ENCODE measurements at places on chromosomes 5 and 9. TPM values are rescaled to one million over a fixed set of nuclear protein-coding genes. Genes with fewer than 3 reads are reported as not detected.

RACK1 gene
- 2,805 TPM for total RNA-seq

UBE2B gene
- total RNA-seq, result 7.2 TPM

PCDHAC1 gene
- not detected for total RNA-seq

AK3 gene
- total RNA-seq, result 85.5 TPM

JAK2 gene
- 9.6 TPM for total RNA-seq

DNA sequence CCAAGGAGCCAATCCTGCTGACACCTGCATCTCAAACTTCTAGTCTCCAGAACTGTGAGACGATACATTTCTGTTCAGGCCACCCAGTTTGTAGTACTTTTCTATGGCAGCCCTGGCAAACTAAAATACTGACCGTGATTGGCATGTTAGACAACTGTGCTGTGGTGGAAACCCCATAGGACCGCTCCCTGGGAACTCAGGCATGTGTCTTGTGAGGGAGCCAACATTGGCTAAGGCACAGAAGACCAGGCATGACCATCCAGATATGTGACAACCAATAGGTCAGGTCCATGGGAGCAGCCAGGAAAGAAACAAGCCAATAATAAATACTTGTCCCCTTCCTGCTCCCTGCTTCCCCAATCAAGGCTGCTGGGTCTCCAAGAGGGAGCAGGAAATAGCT, 101.4 kb upstream of the MPDZ start:
- DNase-seq, result no peak

DNA sequence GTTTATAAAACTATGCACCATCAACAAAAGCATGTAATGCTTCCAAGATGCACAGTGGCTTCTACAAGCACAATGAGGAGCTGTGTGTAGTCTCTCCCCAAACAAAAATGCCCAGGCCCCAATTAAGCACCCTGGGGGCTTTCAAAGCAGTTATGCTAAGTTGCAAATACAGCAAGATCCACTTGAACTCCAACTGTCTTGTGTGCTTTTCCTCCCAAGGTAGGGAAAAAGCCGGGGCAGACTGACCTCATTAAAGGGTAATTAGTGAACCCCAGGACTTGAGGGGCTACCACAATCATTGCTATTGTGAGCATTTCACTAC, 13.1 kb downstream of the ZNF608 start:
- DNase-seq, result no peak

- no peak for DNase-seq
These were observed 277.3 kb downstream of the GLIS3 start for GRCh38 chr9:4022435-4023067.

DNA sequence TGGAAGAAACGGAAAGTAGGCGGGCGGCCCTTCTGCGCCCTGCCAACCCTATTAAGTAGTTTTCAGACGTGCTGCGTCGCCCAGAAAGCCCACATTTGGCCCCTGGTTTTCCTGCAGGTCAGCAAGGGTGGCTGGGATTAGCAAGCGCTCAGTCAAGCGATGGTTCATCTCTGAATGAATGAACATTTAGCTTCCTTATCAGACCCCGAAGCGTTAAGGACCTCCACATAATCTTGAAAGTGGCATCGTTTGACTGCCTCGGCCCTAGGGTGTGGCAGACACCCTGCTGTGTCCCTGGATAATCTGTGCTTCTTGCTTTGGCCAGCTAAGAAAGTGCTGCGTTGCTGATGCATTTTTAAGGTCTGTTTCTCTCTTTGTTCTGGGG, 684 bp downstream of the TOR1B start:
- DNase-seq, result no peak

GRCh38 chr5:150789943-150790611, 11.5 kb downstream of the SMIM3 start:
- DNase-seq, result peak; percentile 99

DNA sequence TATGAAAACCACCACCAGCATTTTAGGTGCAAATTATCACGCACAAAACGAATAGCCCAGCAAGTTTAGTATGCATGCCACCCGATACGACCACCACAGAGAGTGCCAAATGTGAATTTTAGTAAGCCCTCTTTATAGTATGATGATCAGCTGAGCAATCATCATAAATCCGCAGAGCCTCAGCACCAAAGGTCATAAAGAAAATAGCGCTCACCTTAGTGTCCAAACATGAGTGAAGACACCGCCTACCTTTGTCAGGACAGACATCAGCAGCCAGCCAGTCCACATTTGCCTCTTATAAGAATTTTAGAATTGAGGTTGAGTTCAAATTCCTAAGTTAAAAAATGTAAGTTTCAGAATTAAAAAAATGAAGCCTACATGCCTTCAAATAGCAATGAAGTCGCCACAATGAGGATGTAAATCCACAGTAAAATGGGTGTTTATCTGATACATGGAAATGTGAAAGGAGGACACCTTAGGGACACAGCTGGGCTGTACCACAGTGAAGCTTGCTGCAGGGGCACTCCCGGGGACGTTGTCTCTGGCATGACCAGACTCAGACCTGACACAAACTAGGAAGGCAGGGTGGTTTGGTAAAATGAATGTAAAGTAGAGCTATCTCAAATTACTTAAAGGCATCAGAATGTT, 149.0 kb downstream of the AUH start:
- DNase-seq, result no peak

GRCh38 chr5:9316733-9317132, 229.1 kb downstream of the SEMA5A start:
- no peak for DNase-seq

DNA sequence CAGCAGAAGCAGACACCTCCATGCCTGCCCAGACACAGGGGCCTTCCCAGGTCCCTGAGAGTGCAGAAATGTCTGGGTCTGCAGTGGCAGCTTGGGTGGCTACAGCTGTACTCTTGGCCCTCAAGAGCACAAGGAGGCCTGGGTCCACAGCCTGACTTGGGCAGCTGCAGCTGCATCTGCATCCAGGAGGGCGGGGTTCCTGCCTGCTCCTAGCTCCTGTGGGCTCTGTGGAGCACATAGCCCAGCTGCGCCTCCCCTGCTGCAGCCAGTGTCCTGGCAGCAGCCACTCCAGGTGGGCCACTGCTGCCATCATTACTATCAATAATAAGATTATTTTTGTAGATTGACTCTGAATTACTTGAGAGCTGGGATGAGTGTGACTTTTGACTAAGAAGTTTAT, 162.0 kb upstream of the PTCH1 start:
- DNase-seq, result no peak

GRCh38 chr5:76401801-76402250, 1.3 kb upstream of the IQGAP2 start:
- no peak for DNase-seq

DNA sequence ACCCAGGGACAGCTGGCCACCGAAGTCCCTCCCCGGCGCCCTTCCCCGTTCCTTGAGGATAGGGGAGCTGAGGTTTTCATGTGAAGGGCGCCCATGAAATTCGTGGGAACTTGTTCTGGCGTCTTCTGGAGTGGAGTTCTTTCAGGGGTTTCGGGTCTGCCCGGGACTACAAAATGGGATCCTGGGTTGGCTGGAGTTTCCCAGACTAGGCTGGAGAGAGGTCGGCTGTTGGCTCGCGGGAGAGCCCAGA, 3.6 kb upstream of the RGMB start:
- DNase-seq, result no peak

GRCh38 chr9:9560382-9561035, 1052.3 kb downstream of the PTPRD start:
- DNase-seq, result no peak

GRCh38 chr9:124835026-124835557, 18.2 kb upstream of the WDR38 start:
- peak; percentile 68 for DNase-seq

- DNase-seq, result no peak
These were observed 7.6 kb upstream of the PPP1R26 start for GRCh38 chr9:135471791-135472640.

DNA sequence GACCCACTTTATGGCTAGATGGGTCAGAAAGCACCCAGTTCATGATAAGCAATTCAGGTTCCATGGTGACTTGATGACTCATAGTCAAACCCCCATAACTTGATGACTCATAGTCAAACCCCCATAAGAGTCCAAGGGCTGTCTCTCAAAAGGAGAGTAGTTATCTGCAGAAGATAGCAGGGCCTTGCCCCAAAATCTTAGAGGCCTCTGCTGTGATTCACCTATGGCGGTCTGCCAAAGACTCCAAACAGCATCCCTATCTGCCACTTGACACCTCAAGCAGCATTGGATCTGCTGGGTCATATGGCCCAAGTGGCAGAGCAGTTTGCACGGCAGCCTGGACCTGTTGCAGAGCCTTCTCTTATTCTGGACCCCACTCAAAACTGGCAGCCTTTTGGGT, 395.2 kb upstream of the KIF2A start:
- peak; percentile 33 for DNase-seq

DNA sequence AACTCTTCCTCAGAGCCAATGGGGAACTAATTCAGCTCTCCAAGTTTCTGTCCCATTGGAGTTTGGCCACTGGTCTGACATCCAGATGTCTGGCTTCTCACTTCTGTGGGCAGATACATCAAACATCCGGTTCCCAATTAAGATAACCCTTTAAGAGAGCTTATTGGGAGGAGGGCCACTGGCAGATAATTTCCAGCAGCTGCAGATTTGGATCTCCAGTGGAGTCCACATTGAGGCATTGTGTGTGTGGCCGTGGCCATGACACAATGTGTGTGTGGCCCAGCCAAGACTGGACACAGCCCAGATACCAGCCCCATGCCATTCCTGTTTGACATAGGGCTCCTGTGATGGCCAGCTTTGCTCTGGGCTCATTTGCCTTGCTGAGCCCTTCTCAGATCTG, 110.5 kb upstream of the MAP1B start:
- no peak for DNase-seq

GRCh38 chr9:77864211-77864889, 167.3 kb downstream of the GNAQ start:
- peak; percentile 19 for DNase-seq

- no peak for DNase-seq
These were observed 555.5 kb upstream of the BRINP1 start for GRCh38 chr9:119924736-119925135.

GRCh38 chr9:20256284-20256948, 365.9 kb downstream of the MLLT3 start:
- no peak for DNase-seq

DNA sequence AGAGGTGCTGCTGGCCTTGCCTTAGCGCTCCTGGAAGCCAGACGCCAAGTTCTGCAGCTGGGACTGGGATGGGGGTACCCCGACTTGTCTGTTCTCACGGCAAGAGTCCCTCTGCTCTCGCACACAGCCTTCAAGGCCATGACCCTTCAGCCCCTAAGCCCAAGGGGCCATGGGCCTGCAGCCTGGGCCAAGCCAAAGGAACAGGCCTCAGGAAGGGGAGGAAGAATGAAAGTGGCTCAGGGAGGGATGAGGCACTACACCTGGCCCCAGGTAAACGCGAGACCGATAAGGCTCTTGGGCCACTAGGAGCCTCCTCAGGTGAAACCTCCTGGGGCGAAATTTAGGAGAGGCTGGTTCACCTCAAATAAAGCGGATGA, 3.9 kb downstream of the EBF1 start:
- no peak for DNase-seq

DNA sequence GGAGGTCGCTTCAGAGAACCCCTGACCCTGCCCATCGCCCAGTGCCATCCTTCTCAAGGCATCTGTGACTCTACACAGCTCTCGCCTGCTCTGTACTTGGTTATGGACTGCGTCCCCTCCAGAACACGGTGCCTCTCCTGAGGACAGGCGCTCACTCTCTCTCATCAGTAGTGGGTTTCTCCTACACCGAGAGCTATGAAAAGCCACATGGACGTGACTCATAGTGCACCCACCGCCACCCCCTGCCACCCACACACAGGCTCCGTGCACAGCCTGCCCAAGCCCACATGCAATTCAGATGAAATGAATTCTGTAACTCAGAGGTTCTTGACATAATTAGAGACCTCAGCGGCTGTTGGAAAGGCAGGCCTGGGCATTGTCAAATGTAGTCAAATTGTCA, 13.9 kb downstream of the GTF3C5 start:
- no peak for DNase-seq

DNA sequence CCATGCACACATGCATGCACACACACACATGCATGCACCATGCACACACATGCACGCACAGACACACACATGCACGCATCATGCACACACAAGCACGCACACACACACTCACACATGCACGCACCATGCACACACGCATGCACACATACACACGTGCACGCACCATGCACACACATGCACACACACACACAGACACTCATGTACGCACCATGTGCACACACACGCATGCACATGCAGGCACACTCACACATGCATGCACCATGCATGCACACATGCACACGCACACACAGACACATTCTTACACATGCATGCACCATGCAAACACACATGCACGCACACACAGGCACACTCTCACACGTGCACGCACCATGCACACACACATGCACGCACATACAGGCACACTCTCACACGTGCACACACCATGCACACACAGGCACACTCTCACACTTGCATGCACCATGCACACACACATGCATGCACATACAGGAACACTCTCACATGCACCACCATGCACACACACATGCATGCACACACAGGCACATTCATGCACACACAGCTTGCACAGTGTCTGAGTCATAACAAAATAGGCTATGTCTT, 117.5 kb downstream of the TENT4A start:
- DNase-seq, result no peak

- no peak for DNase-seq
These were observed 21.0 kb downstream of the PDCD1LG2 start for GRCh38 chr9:5531101-5531882.
